ENCODE measurements at places on chromosomes 11 and 22.

- no peak for DNase-seq
These were observed 577 bp upstream of the DKK3 start for GRCh38 chr11:12008790-12009616.

GRCh38 chr11:75689863-75690609 is 21.2 kb upstream of the MAP6 start:
- DNase-seq: peak; percentile 42

GRCh38 chr11:26078231-26078821 is 253.6 kb upstream of the ANO3 start:
- no peak for DNase-seq

GRCh38 chr22:44271732-44272400 is 40.9 kb downstream of the SHISAL1 start:
- no peak for DNase-seq

- no peak for DNase-seq
These were observed 17.3 kb downstream of the IL10RA start for GRCh38 chr11:118003456-118003855.

GRCh38 chr11:64342869-64343745 is 3.1 kb downstream of the CCDC88B start:
- DNase-seq: no peak

GRCh38 chr22:44312766-44313165 is at the start of gene SHISAL1:
Gene SHISAL1 (minus strand): TSS chr22:44312951. CDS start chr22:44300945, 12,006 bp downstream.
- DNase-seq: no peak

DNA sequence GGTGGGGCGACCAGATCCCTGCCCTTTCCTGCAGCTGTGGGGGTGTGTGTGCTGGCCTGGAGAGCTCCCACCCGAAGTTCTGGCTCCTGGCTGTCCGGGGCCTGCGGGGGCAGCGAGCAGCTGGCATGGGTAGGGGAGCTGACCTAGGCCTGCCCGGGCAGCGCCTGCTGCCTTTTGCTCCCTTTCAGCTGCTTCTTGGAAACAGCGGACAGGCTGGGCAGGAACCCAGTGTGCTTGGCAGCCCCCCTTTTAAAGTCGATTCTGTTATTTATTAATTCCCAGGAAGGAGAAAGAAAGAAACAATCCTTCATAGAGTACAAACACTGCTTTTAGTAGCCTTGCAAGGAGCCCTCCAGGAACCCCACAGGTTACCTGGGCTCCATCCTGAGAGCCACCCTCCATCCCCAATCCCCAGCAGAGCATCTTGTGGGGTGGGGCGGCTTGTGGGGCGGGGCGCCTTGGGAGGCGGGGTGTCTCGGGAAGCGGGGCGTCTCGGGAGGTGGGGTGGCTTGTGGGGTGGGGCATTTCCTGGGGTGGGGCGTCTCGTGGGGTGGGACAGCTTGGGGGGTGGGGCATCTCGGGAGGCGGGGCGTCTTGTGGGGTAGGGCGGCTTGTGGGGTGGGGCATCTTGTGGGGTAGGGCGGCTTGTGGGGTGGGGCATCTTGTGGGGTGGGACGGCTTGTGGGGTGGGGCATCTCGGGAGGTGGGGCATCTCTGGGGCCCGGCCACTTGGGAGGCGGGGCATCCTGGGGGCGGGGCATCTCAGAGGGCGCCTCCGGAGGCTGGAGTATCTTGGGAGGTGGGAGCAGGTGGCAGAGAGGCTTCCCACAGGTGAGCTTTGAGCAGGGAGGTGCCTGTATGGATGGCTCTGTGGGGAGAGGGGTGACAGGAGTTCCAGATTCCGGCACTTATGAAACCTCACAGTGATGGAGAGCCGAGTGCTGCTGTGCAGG is 7.0 kb downstream of the CD81 start:
- DNase-seq: peak; percentile 14

- peak; percentile 31 for DNase-seq
These were observed 492.9 kb upstream of the KIRREL3 start for GRCh38 chr11:127493330-127494022.

DNA sequence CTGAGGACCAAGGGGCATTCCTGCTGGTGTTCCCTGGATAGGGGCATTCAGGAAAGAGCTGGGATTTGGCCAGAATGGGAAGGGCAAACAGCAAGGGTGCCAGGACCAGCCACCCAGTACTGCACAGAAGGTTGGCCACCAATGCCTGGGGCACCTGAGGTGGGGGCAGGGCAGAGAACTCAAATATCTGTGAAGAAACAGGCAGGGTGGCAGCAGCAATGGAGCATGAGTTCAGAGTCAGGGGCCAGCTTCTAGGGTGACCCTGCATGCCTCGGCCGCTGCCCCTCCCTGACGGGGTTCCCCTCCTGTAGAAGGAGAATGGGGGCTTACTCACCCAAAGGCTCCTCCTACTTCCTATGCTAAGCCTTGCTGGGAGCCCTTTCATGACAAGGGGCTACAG is 79.3 kb upstream of the SHANK2 start:
- DNase-seq: peak; percentile 33

DNA sequence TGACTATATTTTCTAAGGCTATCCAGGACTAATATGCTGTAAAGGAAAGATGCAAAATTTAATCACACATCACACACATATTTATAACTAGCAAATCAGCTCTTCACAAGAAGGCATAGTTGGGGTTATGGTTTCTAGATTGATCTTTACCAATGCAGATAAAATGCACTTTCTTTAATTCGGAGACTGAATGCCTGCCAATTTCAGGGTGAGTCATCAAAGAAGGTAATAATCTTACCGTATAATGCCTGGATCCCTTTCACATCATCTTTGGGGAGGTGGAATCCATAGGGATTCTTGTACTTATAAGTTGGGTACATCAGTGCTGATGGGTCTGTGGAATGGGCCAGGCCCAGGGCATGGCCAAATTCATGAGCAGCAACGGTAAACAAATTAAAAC is 16.4 kb downstream of the MMP20 start:
- no peak for DNase-seq

DNA sequence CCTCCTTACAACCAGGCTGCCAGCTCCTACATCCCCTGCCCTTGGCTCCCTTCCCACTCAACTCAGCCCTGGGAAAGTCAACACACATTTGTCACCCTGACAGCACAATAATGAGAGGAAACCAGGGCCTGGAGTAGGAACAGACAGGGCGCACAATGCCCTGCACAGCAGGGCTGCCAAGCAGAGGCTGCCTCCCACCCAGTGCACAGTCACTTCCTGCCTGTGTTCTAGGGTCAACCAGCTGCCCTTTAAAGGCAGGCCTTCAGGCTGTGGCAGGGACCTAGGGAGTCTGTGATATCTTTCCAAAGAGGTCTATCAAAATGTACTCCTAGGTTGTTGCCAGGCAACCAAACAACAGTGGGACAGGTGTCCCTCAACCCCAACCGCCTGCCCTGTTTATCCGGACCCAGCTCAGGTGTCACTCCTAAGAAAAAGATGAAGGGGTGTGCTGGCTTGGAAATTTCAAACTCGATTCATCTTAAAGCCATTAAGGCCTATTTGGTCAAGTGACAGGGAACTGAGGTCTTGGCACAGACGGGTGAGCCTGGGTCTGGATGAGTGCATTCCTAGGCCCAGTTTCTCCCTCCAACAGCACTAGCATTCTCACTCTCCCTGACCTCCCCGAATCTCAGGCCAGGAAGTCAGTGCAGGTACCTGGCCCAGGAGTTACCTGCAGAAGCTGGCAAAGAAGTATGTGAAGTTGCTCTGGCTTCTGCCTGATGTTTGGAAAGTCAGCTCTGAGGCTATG is 110.3 kb upstream of the PITPNB start:
- DNase-seq: peak; percentile 93

- no peak for DNase-seq
These were observed 45.3 kb downstream of the CADM1 start for GRCh38 chr11:115458877-115459276.

DNA sequence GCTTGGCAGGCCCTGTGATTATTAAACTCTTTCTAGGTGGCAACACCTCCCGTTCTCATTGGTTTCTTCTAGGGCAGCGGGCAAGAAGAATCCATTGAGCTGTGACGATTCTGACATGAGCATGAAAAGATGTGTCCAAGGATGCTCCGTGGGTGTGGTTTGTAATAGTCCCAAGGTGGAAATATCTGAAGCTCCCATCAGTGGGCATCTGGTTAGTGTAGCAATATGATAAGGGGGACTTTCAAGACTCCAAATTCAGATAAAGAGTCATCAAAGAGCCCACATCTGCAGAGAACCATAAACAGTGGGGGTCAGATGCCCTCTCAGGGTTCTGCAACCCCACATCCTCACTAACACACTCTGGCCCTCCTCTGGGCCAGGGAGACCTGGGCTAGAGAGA is 42.6 kb downstream of the TST start:
- no peak for DNase-seq

DNA sequence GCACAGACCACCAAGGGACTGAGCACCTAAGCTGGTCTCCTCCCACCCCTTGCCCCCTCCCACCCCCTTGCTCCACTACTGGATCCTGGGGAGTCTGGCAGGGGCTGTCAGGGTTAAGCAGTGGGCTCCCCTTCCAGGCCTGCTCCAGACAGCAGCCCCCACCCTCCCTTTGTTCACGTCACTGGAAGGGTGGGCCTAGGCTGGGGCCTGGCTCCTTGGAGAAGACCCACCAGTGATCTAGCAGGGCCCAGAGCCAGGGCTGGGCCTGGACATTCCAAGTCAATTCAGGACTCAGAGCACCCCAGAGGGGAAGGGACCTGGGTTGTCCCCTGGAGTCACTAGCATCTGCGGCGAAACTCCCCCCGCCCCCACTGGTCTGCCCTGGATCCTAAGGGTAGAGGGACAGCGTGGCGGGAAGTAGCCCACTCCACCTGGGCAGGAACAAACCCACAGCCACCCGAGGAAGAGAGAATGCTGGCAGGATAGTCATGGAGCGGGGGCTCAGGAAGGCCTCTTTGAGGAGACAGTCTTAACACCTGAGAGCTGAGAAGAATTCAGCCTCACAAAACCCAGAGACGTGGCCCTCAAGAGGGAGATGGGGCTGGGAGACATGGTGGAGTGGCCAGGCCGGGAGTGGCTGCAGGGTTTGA is 45.8 kb downstream of the IGLL1 start:
- no peak for DNase-seq

DNA sequence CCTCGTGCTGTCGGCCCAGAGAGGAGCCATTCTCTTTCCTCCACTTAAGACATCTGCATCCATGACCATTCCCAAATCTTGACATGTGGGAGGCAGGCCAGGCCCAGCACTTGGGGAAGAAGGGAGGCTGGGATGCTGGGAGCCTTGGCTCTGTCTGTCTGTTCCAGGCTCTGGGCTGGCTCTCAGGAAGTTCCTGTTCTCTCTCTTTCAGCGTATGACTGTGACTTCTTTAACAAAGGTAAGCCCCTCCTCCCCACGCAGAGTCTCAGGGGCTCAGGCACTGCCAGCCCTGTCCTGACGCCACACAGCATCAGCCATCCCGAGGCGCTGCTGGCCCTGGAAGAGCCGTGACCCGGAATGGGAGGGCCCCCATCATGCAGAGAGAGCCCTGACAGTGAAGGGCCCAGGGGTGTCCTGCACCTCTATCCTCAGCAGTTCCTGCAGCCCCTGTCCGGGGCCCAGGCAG is 52.4 kb downstream of the OTOG start:
- DNase-seq: no peak

GRCh38 chr11:46808799-46809431 is 37.2 kb downstream of the CKAP5 start:
- peak; percentile 61 for DNase-seq

- DNase-seq: no peak
These were observed 6.7 kb upstream of the SEPTIN5 start for GRCh38 chr22:19707347-19708290.

DNA sequence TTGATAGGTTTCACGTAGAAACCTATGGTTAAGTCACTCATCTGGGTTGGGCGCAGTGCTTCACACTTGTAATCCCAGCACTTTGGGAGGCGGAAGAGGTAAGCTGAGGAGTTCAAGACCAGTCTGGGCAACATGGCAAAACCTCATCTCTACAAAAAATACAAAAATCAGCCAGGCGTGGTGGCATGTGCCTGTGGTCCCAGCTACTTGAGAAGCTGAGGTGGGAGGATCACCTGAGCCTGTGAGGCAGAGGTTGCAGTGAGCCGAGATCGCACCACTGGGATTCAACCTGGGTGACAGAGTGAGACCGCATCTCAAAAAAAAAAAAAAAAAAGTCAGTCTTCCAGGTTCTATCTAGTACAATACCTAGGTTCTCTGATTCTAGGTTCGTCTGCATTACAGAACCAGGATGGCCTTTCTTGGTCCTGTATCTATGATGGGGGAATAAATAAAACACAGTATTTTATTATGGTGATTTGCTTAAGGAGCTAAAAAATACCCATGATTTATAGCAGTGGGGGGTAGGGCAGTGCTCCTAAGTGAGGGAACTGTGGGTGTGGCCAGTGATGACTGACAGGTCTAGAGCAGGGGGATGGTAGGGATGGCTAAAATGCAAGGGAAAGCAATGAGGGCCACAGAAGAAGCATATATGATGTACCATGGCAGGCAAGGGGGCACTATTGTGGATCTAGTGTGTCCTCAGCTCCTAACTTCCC is 65.5 kb upstream of the NUP160 start:
- no peak for DNase-seq

- no peak for DNase-seq
These were observed 3.0 kb downstream of the MN1 start for GRCh38 chr22:27798511-27799014.

- DNase-seq: no peak
These were observed 8.2 kb upstream of the KCTD17 start for GRCh38 chr22:37043209-37043827.

GRCh38 chr11:30454541-30454940 is 131.6 kb downstream of the MPPED2 start:
- no peak for DNase-seq

DNA sequence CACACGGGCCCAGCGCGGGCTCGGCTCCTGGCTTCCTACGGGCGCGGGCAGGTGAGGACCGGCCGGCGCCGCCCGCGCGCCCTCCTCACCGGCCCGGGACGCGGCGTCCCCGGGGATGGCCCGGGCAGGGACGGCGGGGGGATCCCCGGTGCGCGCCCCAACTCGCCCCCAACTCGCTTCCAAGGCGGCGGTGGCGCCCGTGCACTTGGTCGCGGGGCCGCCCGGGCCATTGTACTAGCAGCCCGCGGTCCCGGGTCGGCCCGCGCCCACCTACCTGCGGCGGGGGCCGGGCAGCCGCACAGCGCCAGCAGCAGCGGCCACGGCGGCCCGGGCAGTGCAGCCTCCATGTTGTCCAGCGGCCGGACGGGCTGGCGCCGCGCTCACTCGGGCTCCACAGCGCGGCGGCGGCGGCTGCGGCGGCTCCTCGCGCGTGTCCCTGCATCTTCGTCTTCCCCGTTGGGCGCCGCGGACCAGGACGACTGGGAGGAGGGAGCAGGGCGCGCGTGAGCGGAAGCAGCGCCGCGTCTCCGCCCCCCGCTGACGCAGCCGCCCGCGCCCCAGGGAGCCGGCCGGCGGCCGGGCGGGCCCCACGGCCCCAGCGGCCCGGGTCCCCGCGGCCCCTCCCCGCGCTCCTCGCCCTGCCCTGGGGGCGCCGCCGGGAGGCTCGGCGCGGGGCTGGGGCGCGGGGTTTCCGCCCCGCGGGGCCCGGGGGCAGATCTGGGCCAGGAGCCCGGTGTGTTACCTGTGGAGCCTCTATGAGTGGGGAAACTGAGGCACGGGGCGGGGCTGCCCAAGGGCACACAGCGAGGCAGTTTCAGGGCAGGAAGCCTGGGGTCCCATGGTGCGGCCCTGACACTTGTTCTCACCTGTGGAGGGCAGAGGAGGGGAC is 159.3 kb upstream of the GRK3 start:
- no peak for DNase-seq
